ENCODE measurements at places on chromosomes 2 and 18. TPM values are rescaled to one million over a fixed set of nuclear protein-coding genes. Genes with fewer than 3 reads are reported as not detected.

Gene ATP8B1
- polyA plus RNA-seq, result 3.7 TPM

Gene SPR
- 3.3 TPM for polyA plus RNA-seq

Gene HOXD12
- polyA plus RNA-seq, result not detected

Gene CDK15
- 1.1 TPM for polyA plus RNA-seq

Gene RBBP8
- polyA plus RNA-seq, result 11.0 TPM

Gene MITD1
- polyA plus RNA-seq, result 28.5 TPM

- DNase-seq, result no peak
These were observed 118.1 kb downstream of the FOXI3 start for GRCh38 chr2:88334418-88334817.

- DNase-seq, result no peak
These were observed 11.7 kb upstream of the CCDC74B start for GRCh38 chr2:130156624-130157004.
